Muscle of back (tissue), 13 donors: ENCODE measurements at places on chromosomes 13 and 19.
A peak's percentile ranks its signal among the peaks of the same experiment; 100 is the strongest.

DNA sequence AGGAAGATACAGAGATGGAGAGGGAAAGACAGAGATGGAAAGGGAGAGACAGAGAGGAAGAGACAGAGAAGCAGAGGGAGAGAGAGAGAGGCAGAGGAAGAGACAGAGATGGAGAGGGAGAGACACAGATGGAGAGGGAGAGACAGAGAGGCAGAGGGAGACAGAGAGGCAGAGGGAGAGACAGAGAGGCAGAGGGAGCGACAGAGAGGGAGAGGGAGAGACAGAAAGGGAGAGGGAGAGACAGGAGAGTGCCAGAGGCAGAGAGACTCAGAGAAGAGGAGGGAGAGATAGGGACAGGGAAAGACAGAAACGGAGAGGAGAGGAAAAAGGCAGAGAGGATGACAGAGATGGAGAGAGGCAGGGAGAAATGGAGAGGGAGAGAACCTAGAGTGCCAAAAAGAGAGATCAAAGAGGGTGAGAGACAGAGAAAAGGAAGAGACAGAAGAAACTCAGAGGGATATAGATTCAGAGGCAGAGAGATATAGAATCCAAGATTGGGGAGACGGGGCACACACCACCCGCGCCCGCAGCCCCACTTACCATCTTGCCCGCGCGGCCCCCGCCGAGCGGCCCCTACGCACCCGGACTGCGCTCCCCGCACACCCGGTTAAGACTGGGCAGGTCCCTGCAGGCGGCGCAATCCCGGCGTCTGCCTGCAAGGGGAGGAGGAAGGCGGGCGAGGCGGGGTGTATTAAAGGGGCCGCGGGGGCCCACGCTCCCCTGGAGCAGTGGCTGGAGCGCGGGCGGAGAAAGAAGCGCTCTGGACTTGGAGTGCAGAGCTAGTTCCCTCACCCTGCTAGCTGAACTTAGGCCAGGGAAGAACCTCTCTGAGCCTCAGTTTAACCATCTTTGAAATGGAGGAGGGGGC, 10.7 kb downstream of the TM6SF2 start:
- DNase-seq, result no peak

GRCh38 chr19:504616-505015, 2.7 kb upstream of the TPGS1 start:
- DNase-seq, result no peak

- DNase-seq, result no peak
These were observed 108.8 kb downstream of the TBC1D4 start for GRCh38 chr13:75372923-75373841.

DNA sequence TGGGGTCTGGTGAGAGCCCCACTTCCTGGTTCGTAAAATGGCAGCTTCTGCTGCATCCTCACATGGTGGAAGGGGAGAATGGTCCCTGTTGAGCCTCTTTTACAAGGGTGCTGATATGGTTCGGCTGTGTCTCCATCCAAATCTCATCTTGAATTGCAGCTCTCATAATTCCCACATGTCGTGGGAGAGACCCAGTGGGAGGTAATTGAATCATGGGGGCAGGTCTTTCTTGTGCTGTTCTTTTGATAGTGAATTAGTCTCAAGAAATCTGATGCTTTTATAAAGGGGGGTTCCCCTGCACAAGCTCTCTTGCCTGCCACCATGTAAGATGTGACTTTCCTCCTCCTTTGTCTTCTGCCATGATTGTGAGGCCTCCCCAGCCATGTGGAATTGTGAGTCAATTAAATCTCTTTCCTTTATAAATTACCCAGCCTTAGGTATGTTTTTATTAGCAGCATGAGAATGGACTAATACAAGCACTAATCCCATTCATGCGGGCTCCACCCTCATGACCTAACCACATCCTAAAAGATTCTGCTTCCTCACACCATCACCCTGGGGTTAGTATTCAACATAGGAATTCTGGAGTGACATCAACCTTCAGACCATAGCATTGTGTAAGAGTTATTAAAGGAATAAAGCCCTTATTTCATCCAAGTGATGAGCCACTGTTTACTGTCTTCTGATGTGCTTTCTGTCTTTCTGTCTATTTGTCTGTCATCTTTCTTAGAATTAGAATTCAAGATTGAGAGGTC, 159.0 kb upstream of the IRS2 start:
- DNase-seq, result peak; percentile 40

- DNase-seq, result no peak
These were observed 13.6 kb upstream of the GALP start for GRCh38 chr19:56162258-56162657.

DNA sequence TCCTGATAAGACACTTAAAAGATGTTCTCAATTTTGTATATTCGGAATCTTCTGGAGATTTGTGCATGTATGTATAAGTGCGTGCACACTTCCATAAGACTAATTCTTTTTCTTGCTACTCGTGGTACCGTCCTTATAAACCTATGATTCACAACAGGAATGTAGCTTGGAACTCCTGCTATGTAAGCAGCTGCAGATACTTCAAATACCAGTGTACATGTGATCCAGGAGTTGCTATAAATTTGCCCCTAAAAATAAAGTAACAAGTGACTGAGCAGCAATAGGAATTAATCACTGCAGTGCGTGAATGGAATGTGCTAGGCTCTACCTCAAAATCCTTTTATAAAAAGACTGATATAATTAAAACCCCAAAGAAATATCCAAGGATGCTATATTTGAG, 214.9 kb downstream of the KLF5 start:
- DNase-seq, result peak; percentile 79

- no peak for DNase-seq
These were observed 24.4 kb downstream of the EPSTI1 start for GRCh38 chr13:42967660-42968059.
